Urinary bladder (tissue), 4 donors: ENCODE measurements at places on chromosomes 7 and 10.

- no peak for DNase-seq
Measured at GRCh38 chr7:8363407-8364015, 69.9 kb upstream of the NXPH1 start.

DNA sequence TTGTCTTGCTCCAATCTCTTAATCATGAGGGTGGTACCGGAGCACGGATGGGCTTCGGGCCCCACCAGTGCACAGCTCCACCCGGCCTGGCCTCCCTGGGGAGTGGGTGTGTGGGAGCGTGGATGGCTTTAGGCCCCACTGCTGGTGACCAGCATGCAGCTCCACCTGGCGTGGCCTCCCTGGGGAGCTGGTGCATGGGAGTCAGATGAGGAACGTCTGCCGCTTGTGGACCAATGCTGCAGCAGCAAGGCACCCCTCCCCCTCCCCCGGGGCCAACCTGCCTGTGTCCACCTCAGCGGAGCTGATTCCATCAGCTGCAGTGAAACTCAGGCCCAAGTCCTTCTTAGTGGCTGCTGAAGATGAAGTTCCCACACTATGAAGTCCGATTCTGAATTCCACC is 511.4 kb downstream of the PTPRN2 start:
- no peak for DNase-seq

DNA sequence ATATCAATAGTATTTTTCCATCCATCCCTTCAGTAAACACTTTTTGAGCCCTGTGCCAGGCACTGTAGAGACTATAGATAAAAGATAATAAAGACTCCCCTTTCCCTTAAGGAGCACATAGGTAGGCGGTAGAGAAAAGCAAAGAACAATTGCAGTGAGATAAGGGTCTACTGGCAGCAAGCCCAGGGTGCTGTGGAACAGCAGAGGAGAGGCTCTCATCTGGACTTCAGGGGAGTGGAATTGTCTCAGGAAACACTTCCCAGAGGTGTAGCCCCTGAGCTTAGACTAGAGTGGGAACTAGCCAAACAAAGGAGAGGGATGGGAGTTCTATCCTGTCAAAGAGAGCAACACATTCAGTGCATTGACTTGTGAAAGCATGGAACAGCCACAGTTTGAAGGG is 102.0 kb downstream of the NRF1 start:
- no peak for DNase-seq

- DNase-seq = no peak
Measured at GRCh38 chr7:55452971-55453370, 87.8 kb downstream of the LANCL2 start.

GRCh38 chr7:77419102-77419501 is 3.0 kb upstream of the GSAP start:
- no peak for DNase-seq

DNA sequence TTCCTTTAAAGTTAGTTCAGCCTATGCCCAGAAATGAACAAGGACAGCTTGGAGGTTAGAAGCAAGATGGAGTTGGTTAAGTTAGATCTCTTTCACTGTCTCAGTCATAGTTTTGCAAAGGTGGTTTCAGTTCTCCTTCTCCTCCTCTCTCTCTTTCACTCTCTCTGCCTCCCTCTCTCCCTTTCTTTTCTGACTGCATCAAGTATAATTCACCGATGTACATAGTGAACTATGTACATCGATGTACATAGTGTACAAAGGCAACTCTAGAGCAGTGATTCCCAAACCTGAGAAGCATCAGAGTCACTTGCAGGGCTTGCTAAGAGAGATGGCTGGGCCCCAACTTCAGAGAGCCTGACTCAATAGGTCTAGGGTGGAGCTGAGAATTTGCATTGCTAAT is 1259.7 kb downstream of the TYW1 start:
- no peak for DNase-seq

- peak; percentile 90 for DNase-seq
Measured at GRCh38 chr10:12844811-12845483, 156.6 kb downstream of the CCDC3 start.

DNA sequence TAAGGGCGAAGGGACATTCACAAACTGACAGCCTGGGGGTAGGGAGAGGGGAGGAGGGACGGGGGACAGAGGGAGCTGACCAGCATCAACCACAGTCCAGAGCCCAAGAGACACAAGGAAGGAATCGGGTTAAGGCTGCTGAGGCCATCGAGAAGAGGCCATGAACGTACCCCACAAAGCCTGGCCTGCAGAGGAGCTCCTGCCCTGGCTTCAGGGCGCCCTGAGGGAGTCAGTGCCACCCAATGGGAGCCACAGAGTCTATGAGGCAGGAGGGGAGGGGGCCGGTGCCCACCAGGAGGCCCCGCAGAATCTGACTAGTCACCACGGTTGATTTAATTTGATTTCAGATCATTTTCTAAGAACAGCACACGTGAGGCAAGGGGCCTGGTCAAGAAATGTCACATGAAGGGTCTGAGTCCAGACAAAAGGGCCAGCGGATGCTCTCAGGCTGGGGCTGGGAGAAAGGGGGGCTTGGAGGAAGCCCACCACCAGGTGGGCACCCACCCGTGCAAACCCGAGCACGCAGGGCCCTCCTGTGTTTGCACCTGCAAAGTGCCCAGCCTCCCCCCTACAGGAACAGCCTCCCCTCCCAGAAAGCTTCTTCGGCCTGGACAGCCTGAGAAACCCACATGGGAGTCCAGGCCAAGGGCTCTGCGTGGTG is 40.4 kb downstream of the CAMK2B start:
- no peak for DNase-seq
